ENCODE measurements at places on chromosomes 7 and 10. TPM values are rescaled to one million over a fixed set of nuclear protein-coding genes. Genes with fewer than 3 reads are reported as not detected.

Gene NKX1-2
- total RNA-seq = 0.98 TPM

DNA sequence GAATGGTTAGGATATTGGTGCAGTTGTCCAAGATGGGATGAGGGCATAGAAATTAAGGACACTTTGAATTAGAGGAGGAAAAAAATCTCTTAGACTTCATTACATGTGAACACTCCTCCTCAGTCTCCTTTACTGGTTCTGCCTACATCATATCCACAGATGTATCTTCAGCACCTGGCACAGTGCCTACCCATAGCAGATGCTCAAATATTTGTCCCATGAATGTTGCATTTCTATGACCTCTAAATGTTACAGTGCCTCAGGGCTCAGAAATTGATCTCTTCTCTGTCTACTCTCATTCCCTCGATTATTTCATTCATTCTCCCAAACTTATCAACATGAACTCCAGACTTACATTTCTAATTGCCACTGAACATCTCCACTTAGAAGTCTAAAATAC, 17.1 kb downstream of the CNNM1 start:
- DNase-seq = no peak
- peaks cover 10% of the 10 kb centered on the region for H3K4me1 ChIP-seq
- no peak overlapping the region for H3K27ac ChIP-seq
- no peak overlapping the region for H3K4me3 ChIP-seq

DNA sequence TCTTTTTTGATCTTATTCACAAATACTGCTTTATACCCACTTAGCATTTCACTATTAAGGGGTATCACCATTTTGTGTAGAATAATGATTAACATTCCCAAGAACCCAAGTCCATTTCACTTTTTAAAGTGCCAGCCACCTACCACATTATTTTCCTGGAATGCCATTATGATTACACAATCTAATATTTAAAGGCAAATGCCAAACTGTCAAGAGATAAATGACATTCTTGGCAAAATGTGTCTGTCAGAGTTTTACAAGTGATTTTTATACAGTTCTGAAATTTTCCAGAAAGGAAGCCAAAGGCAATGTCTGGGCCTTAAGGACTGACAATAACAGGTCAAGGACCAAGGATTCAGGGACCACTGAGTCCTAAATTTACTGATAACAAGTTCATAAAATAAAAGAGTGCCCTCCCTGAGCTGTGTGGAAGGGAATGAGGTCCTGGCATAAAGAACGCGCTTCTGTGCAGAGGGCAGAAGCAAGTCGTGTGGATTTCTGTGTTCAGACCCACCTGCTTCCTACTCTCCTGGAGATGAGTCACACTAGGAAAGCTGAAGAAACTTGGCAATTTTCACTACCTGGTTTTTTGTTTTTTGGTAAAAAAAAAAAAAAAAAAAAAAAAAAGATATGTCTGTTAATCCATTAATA, 66.5 kb downstream of the UBE2H start:
- no peak overlapping the region for H3K27ac ChIP-seq
- H3K27me3 ChIP-seq = no peaks in the 10 kb centered on the region
- no peaks in the 10 kb centered on the region for H3K36me3 ChIP-seq
- no peak for DNase-seq
- no peak overlapping the region for H3K4me3 ChIP-seq

GRCh38 chr7:18201350-18201749, 173.7 kb upstream of the PRPS1L1 start:
- H3K27me3 ChIP-seq = no peaks in the 10 kb centered on the region
- no peaks in the 10 kb centered on the region for H3K36me3 ChIP-seq
- peaks cover 5% of the 10 kb centered on the region for H3K4me1 ChIP-seq
- no peak for DNase-seq
- no peak overlapping the region for H3K4me3 ChIP-seq
- no peak overlapping the region for H3K27ac ChIP-seq

- H3K4me3 ChIP-seq = no peak overlapping the region
- H3K27me3 ChIP-seq = no peaks in the 10 kb centered on the region
- H3K27ac ChIP-seq = no peak overlapping the region
- no peak for DNase-seq
- H3K36me3 ChIP-seq = no peaks in the 10 kb centered on the region
These were observed 79.4 kb upstream of the C1GALT1 start for GRCh38 chr7:7102906-7103305.

GRCh38 chr7:102312317-102312716, 25.6 kb downstream of the SH2B2 start:
- no peak overlapping the region for H3K4me3 ChIP-seq
- H3K27me3 ChIP-seq = no peaks in the 10 kb centered on the region
- peaks cover under 1% of the 10 kb centered on the region for H3K4me1 ChIP-seq

GRCh38 chr7:27410812-27411544, 168.4 kb downstream of the EVX1 start:
- H3K36me3 ChIP-seq = no peaks in the 10 kb centered on the region
- no peak for DNase-seq
- no peak overlapping the region for H3K4me3 ChIP-seq
- no peaks in the 10 kb centered on the region for H3K27me3 ChIP-seq
- no peak overlapping the region for H3K27ac ChIP-seq

DNA sequence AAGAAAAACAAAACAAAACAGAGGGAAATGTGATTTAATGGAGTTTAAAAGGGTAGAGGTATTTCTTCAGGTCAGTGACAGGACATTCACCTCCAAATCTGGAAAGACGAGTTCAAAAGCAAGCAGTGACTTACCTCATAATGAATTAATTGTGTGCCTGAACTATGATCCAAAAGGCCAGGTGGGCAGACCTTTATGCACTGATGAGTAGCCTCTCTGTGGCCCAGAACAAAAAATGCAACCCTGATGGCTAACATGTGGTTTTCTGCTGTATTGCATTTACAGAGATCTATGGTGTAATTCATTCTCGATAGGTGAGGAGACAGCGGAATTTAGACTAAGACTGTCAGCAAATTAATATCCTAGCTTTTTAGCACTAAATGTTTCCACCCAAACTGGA, 142.0 kb downstream of the HDAC9 start:
- no peak overlapping the region for H3K27ac ChIP-seq
- H3K4me1 ChIP-seq = peaks cover 15% of the 10 kb centered on the region
- no peak for DNase-seq
- no peaks in the 10 kb centered on the region for H3K36me3 ChIP-seq
- no peak overlapping the region for H3K4me3 ChIP-seq

GRCh38 chr7:84729284-84729683, 457.6 kb downstream of the SEMA3D start:
- no peak for DNase-seq
- H3K4me1 ChIP-seq = no peaks in the 10 kb centered on the region
- no peak overlapping the region for H3K4me3 ChIP-seq

DNA sequence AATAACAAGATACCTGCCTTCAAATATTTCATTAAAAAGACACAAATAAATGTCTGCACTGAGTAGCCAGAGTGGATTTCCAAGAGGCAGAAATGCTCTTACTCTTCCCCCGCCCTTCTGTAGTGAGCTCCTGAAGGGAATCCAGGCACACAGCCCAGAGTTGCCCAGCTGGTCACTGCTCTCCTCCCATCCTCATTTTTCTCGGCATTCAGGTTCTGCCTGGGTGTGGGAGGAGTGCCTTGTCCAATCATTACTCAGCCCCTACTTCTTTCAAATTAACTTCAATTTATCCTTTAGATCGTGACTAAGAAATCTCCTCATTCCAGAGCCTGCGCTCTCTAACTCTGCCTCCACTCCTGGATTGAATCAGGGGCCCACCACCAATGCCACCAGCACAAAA, 12.2 kb downstream of the CCDC6 start:
- H3K4me1 ChIP-seq = peaks cover 95% of the 10 kb centered on the region
- no peak overlapping the region for H3K4me3 ChIP-seq
- no peak for DNase-seq
- no peaks in the 10 kb centered on the region for H3K27me3 ChIP-seq

DNA sequence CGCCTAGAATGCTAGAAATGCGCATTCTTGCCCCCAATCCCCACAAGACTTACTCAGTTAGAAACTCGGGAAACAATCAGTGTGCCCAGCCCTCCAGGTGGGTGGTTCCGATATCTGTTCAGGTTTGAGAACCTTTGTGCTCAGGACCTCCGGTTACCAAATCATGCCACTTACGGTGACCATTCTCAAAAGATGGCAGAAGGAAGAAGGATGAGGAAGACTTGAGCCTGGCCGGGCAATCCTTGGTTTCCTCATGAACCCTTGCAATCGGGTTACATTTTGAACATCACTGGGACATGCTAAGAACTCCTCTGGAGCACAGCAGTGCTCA, 52.1 kb downstream of the RBM17 start:
- peak overlapping the region; percentile 32 for H3K4me3 ChIP-seq
- H3K27me3 ChIP-seq = no peaks in the 10 kb centered on the region
- peaks cover 48% of the 10 kb centered on the region for H3K4me1 ChIP-seq
- H3K27ac ChIP-seq = peak overlapping the region; percentile 66

All from vagina (tissue), 2 donors.